NAMALWA (cell line): ENCODE measurements at places on chromosomes 2 and 18.

GRCh38 chr2:188475945-188476344 is 184.3 kb downstream of the GULP1 start:
- DNase-seq = no peak

DNA sequence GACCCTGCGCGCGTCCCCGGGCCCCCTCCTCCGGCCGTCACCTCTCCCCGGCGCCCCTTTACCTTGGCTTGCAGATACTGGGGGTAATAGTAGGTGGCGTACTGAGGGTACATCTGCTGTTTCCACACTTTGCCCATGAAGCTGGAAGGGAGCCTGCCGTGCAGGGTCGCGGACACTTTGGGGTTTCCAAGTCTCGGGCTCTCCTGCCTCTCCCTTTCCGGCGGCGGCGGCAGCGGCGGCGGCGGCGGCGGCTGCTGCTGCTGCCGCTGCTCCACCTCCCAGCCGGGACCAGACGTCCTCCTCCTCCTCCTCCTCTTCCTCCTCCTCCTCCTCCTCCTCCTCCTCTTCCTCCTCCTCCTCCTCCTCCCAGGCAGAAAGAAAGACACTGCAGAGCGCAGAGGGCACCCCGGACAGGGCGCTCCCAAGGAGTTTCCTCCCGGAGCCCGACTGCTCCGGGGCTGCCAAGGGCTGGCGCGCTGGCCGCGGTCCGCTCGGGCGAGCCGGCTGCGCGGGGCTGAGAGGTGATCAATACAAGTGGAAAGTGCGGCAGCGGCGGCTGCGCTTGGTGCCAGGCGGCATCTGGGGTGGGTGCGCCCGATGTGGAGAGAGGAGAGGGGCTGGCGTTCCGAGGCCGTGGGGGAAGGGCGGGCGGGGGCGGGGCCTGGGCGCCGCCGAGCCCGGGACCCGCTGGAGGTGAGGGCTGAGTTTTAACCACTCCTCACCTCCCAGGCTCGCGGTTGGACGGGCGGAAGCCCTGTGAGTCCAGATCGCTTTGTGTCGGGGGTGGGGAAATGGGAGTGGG is at the start of gene RBMS1:
TSS of gene RBMS1 (minus strand) at position 581 of the 802 bp plus-strand sequence. CDS start at position 137, 444 bp downstream.
- DNase-seq = no peak

GRCh38 chr2:74507926-74508520 is 528 bp upstream of the PCGF1 start:
- peak; percentile 35 for DNase-seq

GRCh38 chr2:32464431-32464830 is 107.6 kb downstream of the BIRC6 start:
- DNase-seq = no peak

- DNase-seq = peak; percentile 18
Observed at GRCh38 chr2:229133155-229133772, 137.8 kb downstream of the PID1 start.
